IMR-90 (cell line): ENCODE measurements at places on chromosomes 16 and 17. TPM values are rescaled to one million over a fixed set of nuclear protein-coding genes. Genes with fewer than 3 reads are reported as not detected.

Gene TBC1D3I
- total RNA-seq = not detected in 2 replicates

Gene SLC6A2
- total RNA-seq = not detected in 2 replicates

Gene TBC1D3D
- not detected in 2 replicates for total RNA-seq

Gene CD300H
- not detected in 2 replicates for total RNA-seq

Gene ADCY7
- 12.2 and 15.2 TPM in 2 replicates for total RNA-seq

GRCh38 chr16:79170555-79171246 lies 429.8 kb downstream of the MAF start:
- no peak for DNase-seq

GRCh38 chr17:81489012-81489997 lies 23.3 kb downstream of the ACTG1 start:
- no peak for DNase-seq

DNA sequence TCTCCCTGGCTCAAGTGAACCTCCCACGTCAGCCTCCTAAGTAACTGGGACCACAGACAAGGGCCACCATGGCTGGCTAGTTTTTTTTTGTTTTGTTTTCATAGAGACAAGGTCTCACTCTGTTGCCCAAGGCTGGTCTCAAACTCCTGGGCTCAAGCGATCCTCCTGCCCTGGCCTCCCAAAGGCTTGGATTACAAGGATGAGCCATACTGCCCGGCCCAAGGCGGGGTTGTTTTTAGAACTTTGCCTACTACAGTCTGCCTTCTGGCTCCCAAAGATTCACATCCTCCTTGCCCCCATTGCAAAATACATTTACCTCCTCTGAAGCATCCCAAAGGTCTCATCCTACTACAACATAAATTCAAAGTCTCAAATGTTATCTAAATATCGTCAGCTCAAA lies 49.5 kb upstream of the PHOSPHO1 start:
- DNase-seq = no peak

- peak; percentile 77 for DNase-seq
Observed at GRCh38 chr17:6753006-6753445, 2.8 kb upstream of the XAF1 start.

DNA sequence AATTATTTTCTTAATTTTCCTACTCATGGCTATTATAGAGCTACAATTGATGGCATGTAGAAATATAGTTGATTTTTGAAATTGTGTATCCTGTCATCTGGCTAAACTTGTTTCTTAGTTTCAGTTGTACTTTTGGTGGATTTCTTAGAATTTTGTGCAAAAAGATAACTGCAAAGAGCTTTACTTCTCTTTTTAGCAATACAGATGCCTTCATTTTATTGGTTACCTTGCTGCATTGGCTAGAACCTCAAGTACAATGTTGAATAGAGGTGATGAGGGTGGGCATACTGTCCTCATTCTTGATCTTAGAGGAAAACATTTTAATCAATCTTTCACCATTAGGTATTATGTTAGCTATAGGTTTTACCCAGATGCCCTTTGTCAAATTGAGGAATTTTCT lies 67.9 kb downstream of the METRNL start:
- no peak for DNase-seq

GRCh38 chr16:51813609-51814008 lies 662.5 kb upstream of the SALL1 start:
- DNase-seq = no peak

DNA sequence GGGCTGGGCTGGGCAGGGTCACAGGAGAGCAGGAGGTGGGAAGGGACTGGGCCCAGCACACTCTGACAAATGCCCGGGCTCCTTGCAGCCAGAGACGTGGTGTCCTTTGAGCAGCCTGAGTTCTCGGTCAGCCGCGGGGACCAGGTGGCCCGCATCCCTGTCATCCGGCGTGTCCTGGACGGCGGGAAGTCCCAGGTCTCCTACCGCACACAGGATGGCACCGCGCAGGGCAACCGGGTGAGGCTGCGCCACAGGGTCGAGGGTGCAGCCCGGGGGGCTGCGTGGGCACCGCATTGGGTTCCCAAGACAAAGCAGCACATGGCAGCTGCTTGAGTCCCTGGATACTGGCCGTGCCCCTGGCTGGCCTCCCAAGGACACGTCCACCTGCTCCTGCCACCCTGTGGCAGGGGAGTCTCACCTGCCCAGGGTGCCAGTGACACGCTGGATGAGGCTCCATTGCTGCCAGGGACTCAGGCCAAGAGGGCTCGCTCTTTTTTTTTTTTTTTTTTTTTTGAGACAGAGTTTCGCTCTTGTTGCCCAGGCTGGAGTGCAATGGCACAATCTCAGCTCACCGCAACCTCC lies 21.3 kb downstream of the GALK1 start:
- no peak for DNase-seq

GRCh38 chr17:18228176-18228682 lies 2.8 kb downstream of the LLGL1 start:
- no peak for DNase-seq

- DNase-seq = no peak
Observed at GRCh38 chr17:41580244-41580575, 6.5 kb downstream of the KRT14 start.

DNA sequence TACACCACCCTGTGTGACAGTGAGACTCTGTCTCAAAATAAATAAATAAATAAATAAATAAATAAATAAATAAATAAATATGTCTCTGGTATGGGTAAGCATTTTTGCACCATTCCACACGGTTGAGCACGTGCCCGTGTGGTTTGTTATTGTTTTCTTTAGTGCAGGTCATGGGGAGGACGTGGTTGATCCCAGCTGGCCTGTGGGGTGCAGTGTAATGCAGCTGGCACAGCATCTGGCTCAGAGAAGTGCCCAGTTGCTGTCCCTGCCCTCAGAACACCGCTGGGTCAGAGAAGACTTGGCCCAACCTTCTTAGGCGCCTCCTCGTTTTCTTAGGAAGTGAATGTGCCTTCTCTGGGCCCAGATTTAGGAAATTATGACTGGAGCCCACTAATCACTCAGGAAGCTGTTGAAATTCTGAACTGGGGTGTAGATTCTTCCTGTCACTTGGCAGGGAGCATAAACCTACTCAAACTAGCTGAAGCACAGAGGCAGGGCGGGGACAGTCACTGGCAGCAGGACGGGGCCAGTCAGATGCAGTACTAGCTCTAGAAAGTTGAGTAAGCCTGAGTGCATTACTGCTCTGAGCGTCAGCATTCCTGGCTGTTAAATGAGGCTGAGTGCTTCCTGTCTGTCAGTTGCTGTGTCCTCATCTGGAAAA lies 85.9 kb downstream of the SNX29 start:
- DNase-seq = peak; percentile 72

DNA sequence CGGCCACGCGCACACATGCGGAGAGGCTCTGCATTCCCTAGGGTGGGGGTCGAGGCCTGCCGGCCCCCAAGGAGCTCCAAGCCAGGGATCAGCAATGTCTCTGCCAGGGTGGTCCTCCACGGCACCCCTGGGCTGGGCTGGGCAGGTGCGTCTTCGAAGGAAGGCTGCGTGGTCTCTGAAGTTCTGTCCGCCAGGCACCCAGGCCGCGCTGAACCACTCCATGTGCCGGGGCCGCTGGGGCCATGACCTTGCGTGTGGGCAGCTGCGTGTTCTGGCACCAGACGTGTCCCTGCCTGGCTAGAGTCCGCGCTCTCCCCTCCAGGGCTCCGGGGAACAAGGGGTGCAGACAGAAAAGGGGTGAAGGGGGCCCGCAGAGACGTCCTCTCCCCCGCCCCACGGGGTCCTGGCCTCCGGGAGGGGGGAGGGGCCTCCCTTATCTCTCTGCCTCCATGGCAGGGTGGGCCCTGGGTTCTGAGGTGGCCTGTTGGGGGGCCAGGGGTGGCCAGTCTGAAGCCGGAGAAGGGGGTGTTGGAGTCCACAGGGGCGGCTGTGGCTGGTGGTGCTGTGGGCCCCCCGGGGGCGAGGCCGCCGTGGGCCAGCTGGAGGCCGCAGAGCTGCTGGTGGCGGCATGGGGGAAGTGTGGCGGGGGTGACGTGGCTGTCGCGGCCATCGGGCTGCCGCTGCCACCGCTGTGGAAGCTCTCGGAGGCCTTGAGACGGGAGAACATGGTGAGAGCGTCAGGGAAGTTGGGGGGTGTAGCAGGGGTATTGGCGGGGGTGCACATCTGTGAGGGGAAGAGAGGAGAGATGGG lies 5.3 kb downstream of the UBALD1 start:
- no peak for DNase-seq

DNA sequence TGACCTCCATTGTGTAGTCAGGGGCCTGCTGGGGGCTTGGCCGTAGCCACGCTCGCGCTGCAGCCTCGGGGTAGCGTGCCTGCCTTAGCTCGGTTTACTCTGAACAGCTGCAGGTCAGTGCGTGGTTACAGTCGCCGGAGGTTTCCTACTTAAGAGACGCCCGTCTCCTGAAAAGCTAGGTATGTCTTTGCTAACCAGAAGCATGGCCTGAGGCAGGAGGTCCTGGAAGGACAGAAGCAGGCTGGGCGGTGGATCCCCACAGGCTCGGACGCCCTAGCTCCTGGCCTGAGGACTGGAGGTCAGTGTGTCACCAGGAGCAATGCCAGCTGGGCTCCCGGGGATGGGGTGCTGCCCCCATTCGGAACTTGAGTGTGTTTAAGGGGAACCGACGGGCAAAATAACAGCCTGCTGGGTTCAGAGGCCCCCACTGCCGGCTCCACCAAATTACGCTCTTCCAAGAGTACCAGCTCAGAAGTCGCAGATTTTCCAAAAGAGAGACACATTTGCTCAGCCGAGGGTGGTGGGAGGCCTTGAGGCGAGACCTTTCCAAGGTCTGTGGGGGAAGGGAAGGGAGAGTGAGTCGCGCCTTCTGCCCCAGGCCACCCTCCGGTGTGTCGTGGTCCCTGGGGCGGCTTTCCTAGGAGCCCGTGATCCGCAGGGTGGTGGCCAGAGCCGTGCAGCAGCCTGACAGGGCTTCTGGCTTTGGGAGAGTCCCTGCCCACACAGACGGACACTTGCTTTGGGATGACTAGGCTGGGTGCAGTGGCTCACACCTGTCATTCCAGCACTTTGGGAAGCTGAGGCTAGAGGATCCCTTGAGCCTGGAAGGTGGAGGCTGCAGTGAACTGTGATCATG lies 3.9 kb upstream of the GNG13 start:
- DNase-seq = no peak
